ENCODE measurements at places on chromosomes 1 and 21.

GRCh38 chr1:172145656-172146055 is 274.8 kb upstream of the C1orf105 start:
- DNase-seq: no peak

GRCh38 chr1:203649551-203649998 is 22.9 kb downstream of the ATP2B4 start:
- no peak for DNase-seq

- no peak for DNase-seq
These were observed 311.9 kb upstream of the PLD5 start for GRCh38 chr1:242836423-242836822.

- DNase-seq: peak; percentile 8
These were observed 559.8 kb downstream of the LMO4 start for GRCh38 chr1:87888446-87888845.

DNA sequence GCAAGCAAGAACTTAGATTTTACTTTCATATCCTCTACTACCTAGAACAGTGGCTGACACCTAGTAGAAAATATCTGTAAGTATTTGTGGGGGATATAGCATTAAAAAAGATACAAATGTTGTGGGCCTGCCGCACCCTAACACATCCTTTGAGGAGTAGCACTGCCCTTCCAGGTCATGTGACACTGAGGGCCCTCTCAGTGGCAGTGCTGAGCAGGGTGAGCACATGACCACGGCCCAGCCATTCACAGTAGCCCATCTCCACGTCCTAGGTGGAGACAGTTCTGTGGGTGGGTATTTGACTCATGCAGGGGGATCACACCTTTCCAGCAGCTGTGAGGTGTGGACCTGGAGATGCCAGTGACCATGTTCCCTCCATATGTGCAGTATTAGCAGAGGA is 108.9 kb downstream of the OMA1 start:
- no peak for DNase-seq

- DNase-seq: peak; percentile 38
These were observed 72.9 kb downstream of the IVNS1ABP start for GRCh38 chr1:185244015-185244747.

Measured in AG08395 (cell line).